Stimulated activated CD4-positive, alpha-beta T cell treated with anti-CD3 and anti-CD28 coated beads, Interleukin-4, amount 100 ng/mL, for 48 hours (primary cell): ENCODE measurements at places on chromosomes 13 and 19.

- no peak for DNase-seq
Measured at GRCh38 chr13:46345398-46345797, 41.7 kb downstream of the RUBCNL start.

- no peak for DNase-seq
Measured at GRCh38 chr19:14814982-14815652, 19.9 kb downstream of the OR7A5 start.

GRCh38 chr13:59345311-59345710 is 818.4 kb downstream of the DIAPH3 start:
- DNase-seq: no peak

DNA sequence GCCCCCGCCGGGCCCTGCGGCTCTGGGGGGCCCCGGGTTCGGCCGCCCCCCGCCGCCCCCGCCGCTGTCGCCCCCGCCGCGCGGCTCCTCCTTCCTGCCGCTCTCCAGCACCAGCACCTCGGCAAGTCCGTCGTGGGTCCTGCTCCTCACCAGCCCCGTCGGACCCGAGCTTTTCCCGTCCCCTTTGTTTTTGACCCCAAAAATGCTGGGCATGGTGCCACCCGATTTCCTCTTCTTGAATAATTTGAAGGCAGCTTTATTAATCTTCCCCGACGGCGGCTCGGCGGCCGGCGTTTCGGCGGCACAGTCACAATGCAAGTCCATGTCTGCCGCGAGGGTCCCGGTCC is 945 bp downstream of the AMER2 start:
- no peak for DNase-seq

DNA sequence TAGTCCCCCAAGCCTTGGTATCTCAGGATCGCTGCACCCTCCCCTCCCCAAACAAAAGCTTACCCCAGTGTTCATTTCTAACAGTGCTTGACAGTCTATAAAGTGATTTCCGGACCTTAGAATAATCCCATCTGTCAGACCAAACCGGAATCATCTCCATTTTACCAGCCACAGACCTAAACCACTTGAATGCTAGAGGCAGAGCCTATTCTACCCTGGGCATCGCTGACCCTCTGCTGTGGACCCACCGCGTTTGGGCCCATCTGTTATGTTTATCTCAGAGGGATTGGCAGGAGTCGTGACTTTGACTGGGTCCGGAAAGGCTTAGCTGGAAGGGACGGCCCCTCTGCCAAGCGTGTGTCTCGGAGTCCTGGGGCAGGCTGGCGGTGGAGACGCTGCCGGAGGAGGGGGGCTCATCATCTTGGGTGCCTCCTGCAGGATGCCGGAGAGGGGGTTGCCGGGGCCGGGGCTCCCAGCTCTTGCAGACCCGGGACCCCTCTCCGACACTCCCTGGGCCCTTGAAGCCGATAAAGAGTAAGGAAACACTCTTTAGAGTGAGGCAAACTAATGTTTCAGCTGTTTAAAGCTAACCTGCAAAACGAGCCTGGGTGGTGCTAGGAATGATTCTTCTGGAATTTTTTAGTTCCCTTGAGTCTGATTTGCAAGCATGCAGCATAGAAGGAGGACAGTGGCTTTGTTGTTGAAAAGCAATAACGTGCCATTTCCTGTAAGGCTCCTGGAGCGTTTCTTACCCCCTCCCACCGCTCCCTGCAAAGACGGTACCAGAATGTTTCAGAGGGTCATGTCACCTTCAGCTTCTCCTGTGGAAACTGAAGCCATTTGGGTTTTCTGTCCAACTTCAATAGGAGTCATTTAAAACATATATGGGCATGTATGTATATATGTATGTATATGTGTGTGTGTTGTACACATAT is 1.3 kb downstream of the SLC25A42 start:
- DNase-seq: peak; percentile 23

DNA sequence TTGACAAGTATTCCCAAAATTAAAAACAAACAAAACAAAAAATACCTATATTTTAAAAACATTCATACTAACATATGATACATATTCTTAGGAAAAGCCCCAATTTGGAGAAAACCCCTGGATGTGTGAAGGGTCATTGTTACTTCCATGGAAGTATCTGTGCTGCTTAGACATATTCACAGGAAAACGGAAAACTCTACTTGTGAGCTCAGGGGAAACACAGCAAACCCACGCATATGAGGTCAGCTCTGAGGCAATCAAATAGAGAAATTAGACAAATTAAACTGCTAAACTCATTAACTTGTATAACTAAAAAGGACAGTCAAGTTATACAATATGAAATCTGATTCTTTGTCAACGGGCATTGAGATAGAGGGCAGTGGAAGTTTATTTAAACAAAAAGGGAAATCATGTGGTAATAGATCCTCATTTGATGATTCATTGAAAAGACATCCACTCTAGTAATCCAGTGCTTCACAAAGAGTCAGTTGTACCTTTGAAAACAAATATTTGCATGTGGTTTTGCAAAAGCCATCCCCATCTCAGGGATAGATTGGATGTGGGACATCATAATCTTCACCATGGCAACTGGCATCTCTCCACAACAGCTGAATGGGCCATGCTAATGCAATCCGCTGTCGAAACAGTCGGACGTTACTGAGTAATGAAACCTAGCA is 423.4 kb downstream of the ITGBL1 start:
- DNase-seq: no peak

DNA sequence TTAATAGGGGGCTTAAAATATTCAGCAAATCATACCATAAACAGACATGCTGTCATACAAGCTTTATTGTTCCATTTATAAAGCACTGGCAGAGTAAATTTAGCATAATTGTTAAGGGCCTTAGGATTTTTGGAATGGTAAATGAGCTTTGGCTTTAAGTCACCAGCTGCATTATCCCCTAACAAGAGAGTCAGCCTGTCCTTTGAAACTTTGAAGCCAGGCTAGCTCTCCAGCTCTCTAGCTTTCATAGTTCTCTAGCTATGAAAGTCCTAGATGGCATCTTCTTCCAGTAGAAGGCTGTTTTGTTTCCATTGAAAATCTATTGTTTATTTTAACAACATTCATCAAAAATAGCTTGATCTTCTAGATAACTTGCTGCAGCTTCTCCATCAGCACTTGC is 420.8 kb upstream of the GPC6 start:
- no peak for DNase-seq

GRCh38 chr19:15587663-15588062 is 27.4 kb upstream of the CYP4F8 start:
- DNase-seq: no peak

DNA sequence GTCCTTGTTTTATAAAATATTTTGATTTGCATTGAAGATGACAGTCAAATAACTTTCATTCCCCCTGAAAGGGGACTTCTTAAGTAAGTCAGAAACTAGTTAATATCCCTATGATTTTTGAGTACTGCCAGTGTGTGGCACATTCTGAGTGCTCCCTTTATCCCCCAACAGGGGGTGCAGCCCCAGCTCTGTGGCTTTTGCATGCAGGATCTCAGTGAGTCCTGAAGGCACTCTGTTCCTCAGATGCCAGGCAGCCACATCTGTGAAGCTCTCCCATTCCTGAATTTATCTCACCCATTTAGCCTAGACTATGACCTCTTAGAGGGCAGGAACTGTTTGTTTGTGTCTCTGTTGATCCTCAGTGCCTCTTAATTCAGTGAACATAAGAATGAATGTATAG is 123.1 kb downstream of the CDK8 start:
- no peak for DNase-seq

DNA sequence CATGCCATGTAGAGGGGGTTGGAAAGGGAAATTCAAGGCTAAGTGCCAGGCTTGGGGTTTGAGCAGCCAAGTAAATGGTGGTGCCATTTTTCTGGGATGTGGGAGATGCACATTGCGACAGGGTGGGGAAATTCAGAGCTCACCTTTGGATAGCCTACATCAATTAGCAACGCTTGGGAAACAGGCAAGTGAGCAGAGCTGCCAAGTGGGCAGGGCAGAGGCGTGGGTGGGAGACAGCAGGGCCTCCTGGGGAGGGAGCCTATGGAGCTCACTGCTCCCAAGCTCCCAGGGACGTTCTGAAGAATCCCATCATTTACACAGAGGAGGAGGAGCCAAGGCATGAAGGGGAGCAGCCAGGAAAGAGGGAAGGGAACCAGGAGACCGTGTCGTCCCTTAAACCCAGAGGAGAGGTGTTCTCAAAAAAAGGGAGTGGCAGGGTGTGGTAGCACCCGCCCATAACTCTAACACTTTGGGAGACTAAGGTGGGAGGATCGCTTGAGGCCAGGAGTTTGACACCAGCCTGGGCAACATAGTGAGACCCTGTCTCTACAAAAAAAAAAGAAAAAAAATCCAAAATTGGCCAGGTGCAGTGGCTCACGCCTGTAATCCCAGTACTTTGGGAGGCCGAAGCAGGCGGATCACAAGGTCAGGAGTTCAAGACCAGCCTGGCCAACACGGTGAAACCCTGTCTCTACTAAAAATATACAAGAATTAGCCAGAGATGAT is 11.5 kb upstream of the CCNE1 start:
- no peak for DNase-seq

GRCh38 chr19:7916955-7917266 is 2.3 kb downstream of the TGFBR3L start:
- DNase-seq: no peak

GRCh38 chr13:112802802-112803195 is 113.0 kb downstream of the ATP11A start:
- no peak for DNase-seq

DNA sequence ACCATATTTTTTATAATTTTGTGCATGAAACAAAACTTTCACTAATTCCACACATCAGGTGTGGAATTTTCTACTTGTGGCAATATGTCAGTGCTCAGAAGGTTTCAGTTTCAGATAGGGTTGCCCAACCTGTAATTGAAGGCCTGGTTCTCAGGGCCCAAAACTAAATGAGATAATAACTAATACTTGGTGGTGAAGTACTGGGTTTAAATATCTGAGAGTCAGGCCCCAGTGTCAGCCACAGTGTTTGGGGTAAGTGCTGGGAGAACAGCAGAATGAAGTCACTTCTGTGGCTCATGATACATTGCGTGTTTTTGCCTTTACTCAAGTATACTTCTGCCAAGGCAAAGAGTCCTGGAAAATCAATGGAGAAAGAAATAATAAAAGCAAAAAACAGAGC is 5.6 kb downstream of the SAFB start:
- no peak for DNase-seq

DNA sequence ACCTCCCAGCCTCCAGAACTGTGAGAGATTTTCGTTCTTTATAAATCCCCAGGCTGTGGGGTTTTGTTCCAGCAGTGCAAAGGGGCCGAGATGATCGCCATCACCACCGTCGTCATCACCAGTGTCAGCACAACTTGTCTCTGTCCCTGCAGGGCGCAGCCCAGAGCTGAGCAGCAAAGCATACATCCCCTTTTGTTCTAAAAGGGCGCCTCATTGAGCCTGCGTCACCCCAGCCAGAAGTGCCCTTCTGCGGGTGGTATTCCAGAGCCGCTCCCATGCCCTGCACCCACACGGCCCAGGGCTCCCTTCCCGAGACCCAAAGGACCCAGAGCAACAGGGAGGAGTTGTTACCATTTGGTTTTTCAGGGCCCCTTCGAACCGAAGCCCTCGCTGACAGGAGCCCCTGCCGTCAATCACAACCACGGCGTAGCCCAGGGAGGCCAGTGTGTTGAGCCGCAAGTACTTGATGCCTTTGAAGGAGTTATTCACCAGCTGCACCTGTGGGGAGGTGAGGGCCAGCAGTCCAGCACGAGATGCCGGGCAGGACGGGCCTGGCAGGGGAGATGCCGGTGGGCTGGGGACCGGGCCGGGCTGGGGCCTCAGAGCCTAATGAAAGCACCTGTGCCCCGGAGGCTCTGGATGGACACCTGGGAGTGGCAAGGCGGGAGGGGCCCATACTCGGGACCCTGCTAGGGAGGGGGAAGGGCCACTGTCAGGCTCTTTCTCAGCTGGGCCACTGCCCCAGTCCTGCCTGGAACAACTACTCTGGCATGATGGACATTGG is 14.4 kb upstream of the MYDGF start:
- no peak for DNase-seq

- no peak for DNase-seq
Measured at GRCh38 chr19:15159251-15159650, 41.5 kb downstream of the NOTCH3 start.

- no peak for DNase-seq
Measured at GRCh38 chr13:27419328-27419727, 5.1 kb upstream of the GTF3A start.

GRCh38 chr13:46926916-46927590 is 30.2 kb upstream of the HTR2A start:
- DNase-seq: no peak

- DNase-seq: no peak
Measured at GRCh38 chr13:46726347-46726746, 70.6 kb downstream of the ESD start.

DNA sequence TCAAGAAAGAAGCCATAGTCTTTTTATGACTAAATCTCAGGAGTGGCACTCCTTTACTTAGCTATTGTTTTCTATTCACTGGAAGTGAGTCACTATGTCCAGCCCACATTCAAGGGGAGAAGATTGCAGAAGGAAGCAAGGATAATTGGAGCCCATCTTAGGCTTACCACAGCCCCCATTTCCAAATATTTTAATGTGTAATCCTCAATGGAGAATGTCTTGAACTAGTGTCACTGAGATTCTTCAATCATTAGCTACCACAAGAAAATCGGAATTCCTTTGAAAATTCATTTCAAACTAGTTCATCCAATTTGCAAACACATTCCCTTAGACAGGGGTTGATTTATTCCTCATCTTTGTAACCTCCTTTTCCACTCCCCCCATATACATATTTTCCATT is 84.7 kb downstream of the DLEU7 start:
- no peak for DNase-seq

DNA sequence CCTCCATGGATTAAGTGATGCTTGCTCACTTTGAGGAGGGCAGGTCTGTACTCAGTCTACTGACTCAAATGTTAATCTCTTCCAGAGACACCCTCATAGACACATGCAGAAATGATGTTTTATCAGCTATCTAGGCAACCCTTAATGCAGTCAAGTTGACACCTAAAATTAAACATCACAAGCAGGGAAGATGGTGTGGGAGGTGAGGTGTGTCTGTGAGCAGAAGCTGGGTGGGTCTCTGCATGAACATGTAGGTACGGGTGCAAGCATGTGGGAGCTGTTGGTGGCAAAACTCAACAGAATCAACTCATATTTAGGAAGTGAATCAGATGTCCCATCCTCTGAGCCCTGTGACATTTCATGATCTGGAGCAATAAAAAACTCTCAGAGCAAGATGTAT is 249.2 kb upstream of the SGCG start:
- no peak for DNase-seq

DNA sequence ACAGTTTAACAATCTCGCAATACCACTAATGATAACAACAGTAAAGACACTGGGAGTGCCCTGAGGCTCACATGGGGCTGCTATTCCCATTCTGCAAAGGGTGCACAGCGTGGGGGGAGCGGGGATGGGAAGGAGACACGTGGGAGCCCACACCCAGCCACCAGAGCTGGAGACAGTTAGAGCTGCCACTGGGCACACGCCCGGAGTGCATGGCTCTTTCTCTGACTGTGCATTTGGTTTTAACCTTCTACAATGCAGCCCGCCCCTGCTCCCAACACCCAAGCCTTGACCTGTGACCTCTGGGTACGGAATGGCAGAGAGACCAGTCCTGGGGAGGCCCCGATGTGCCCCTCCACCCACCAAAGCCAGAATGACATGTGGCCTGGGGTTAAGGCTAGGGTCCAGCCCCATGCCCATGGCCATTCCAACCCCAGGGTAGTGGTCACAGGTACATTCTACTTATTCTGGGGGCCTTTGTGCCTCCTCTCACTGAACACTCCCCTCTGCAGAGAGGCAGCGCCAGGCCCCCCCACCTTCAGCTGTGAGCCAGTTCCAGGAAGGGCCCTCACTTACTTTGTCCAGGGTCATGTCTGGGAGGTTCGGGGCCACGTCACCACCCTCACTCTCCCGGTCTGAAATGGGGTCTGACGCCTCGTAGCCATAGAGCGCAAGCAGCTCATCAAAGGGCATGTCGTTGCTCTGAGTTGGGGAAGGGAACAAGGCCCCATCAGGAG is 17.1 kb downstream of the MIER2 start:
- DNase-seq: no peak
